ENCODE measurements at places on chromosomes 5 and 9.
A peak's percentile ranks its signal among the peaks of the same experiment; 100 is the strongest.

GRCh38 chr5:6941631-6942030, 228.4 kb downstream of the TENT4A start:
- no peak for DNase-seq

DNA sequence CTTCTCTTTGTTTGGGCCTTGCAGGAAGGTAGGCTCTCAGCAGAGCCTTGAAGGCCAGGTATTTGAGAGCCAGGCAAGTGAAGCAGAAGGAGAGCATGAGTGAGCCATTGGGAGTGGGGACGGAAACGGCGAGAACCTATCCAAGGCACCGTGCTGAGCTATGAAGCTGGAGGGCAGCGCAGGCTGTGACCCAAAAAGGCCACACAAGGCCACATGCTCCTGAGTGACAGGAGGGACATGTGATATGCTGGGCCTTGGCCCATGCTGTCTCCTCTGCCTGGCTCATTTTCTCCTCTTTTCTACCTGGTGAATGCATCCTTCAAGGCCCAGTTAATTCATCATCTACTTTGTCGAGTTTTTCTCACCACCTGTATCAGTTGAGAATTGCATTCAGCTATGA, 136.3 kb downstream of the PALM2AKAP2 start:
- no peak for DNase-seq

DNA sequence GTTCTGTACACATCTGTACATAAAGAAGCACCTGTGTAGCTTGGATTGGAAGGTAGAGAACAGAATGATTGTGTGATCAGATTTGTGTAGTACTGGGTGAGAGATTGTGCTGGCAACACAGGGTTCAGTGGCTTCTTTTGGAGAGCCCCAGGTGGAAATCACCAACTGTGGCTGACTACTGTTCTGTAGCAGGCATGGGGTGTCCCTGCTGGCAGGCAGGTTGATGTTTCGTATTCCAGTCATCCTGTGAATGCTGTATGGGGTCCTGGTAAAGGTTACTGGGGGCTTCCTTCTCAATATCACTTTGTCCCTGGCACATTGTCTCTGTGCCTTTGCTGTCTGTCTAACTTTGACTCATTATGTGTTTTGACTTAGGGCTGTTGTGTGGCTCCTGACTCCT, 5.3 kb downstream of the ASPN start:
- DNase-seq = no peak

GRCh38 chr5:178291969-178292825, 59.6 kb upstream of the PHYKPL start:
- DNase-seq = no peak

DNA sequence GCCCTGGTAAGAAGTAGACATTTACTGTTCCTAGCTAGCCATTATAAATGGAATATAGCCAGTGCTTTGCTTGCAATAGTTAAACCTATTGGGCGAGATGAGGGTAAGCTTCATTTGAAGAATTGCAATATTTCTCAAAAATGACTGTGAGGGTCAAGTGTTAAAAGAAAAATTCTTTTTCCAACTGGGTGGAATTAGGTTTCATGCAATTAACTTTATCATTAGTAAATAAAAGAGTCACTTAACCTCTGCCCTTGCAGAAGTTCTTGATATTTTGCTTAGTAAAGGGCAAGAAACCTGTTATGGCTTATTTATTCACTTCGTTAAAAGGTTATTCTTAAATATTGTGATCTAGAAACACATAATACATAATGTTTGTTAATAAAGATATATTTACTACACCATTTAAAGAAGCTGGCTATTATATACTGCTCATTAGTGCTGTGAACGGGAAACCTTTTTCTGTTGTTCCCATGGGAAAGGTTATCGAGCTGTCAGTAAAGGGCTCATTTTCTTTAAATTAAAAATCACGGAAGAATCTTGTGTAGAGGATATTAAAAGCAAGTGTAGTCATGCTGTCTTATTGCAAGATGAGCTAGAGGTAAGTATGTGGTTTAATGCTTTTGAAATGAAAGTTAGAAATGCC, 370.5 kb downstream of the CSNK1G3 start:
- DNase-seq = no peak

- no peak for DNase-seq
Observed at GRCh38 chr5:176866707-176867310, 32.3 kb downstream of the HK3 start.

- DNase-seq = no peak
Observed at GRCh38 chr9:110752766-110753165, 84.2 kb downstream of the MUSK start.

GRCh38 chr5:141674747-141675146, 7.3 kb downstream of the ARAP3 start:
- no peak for DNase-seq

- peak; percentile 17 for DNase-seq
Observed at GRCh38 chr9:124320062-124320973, 62.6 kb downstream of the NEK6 start.

DNA sequence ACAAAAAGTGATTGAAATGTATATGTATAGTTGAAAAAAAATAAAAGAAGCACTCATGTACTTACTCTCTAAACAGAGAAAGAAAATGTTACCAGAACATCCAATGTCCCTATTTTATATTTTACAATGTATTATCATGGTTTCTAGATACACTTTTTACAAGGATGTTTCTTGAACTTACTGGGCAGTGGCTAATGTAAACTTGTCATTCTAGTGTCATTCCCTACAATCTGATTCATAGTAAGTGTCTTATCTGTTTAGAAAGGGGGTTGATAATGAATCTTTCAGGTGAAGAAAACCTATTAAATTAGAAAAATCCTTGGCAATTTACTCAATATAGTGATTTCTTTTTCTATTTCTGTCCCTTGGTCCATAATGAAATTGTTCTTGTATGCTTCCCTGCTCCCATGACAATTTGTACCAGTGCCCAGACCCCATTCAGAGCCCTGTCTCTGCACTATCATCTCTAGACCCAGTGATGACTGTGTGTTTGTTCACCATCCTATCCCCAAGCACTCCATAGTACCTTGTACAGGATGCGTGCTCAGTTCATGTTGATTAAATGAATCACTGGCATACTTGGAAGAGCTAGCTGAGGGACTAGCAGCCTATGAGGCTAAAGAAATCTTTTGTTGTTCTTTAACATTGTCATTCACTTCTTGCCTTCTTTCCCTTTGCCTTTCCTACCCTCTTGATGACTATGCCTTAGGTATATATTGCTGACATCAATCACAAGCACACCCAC, 101.2 kb downstream of the HMHB1 start:
- DNase-seq = no peak

- no peak for DNase-seq
Observed at GRCh38 chr9:120326049-120326693, 253.8 kb downstream of the CDK5RAP2 start.

DNA sequence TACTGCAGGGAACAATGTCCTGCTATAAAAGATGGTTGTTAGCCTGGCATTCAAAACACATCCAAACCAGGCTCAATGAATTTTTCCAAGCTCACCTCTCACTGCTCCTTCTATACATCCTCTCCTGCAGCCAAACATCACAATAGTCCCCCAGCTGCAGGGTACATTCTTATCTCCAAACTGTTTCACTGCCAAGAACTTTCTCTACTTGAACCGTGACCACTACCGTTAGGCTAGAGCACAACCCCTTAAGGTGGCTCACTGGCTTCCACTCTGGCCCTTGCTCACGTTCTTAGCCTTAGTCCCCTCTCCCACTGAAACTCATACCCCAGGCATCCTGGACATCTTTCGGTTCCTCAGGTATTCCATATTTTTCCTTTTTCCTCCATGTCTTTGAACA, 29.0 kb upstream of the ANXA6 start:
- no peak for DNase-seq

- DNase-seq = no peak
Observed at GRCh38 chr9:132630116-132630515, 39.7 kb downstream of the DDX31 start.

DNA sequence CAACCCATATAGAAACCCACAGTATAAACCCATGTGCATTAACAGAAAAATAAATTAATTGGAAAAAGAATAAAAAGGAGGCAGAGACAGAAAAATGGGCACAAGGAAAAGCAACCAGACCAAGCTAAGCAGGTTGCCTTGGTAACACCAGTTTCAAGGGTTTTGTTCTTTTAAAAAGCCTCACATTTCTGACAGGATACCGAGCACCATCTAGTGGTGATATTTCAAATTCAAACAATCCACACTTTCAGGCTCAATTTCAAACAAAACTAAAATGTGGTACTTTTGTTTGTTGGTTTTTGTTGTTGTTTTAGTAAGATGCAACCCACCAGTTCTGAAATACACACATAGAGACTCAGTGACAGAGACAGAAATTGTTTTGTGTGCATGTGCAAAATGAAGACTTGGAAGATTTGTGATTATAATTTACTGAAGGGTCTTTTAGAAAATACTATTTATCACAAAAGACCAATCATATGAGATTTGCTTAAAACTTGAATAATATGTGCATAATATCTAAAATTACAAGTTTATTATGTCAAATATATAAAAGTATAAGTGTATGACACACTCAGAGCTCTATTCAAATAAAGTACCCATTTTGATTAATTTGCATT, 318.2 kb downstream of the SLCO4C1 start:
- no peak for DNase-seq

DNA sequence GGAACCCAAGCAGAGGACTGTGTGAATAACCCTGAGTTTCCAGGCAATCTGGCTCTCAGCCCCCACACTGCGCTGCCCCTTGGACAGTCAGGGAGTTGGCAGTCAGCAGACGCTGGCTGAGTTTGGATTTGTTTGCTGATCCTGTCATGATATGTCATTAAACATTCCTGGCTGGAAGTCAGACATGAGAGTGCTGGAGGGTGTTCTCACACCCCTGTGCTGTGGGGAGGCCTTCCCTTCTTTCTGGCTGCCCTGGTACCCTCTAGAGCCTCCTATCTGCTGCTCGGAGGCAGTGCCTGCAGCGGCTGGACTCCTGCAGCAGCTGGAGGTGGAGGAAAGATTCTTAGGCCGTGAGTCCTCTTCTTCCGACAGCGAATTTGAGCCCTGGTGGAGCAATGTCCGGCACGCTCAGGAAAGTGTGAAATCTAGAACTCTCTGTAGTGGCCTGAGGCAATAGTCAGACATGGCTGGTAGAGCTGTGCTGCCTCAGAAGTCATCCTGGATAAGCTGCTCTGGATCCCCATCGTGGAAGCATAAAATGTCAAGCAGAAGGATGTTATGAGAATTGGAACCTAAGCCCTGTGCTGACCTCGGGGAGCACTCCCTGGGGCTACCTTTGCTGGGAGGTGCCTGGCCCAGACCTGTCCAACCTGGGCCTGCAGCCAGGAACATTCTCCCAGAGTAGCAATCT, 72.0 kb downstream of the PDE8B start:
- no peak for DNase-seq

DNA sequence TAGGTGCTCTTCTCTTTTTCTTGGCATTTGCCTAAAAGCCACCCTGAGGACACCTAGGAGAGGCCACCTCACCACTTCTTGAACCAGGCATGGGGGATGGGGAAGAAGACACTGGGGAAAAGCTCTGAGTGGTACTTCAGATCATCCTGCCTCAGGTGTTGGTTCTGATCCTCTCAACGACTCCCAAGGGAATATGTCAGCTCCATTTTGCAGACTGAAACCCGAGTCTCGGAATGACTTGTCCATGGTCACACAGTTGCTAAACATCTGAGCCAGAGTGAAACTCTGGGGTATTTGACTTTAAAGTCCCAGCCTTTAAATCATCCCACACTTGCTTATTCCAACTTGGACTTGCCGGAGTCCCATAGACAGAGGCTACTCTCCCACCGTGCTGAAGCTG, 120.6 kb upstream of the GABRP start:
- DNase-seq = no peak

DNA sequence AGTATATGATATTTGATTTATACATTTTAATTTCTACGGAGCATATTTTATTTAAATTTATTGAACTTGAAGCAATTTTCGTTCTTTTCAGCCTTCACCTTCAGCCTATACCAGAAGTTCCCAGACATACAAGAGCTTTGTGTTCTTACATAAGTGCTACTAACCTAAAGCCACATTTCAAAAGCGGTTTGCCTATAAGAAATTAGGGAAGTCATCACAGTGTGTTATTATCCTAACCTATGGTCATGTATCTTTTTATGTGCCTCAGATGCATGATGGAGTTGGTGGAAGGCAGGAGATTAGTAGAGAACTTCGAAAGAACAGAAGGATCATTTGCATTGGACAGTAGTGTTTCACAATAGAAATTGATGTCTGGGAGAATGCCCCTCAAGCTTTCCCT, 3.1 kb downstream of the KIF2A start:
- no peak for DNase-seq

- DNase-seq = no peak
Observed at GRCh38 chr9:35415402-35416097, 74.4 kb upstream of the RUSC2 start.

DNA sequence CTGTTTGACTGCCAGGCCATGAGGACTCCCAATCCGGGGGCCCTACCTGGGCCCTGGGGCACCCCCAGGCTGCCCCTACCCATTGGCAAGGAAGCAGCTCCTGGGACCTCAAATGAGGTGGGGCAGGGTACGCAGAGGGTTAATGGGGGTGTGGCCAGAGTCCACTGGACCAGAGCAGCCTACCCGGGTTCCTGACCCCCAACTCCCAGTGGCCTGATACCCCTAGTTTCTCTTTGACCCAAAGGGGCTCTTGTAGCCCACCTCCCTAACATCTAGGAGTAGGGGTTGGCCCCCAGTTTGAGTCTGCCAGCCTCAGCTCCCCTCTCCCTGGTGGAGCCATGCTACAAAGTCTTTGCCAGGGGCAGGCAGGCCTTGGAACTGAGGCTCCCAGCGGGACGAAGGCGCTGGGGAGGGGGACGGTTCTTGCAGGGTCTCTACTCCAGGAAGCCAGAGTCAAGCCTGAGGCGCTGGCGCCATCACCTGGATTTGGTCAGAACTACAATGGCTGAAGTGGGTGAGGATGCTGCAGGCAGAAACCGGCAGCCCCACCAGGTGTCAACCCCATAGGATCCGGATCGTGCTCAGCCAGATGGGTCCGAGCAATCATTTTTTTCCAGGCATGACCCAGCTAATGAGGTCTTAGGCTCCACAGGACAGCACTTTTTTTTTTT, 8.4 kb upstream of the CERCAM start:
- no peak for DNase-seq

DNA sequence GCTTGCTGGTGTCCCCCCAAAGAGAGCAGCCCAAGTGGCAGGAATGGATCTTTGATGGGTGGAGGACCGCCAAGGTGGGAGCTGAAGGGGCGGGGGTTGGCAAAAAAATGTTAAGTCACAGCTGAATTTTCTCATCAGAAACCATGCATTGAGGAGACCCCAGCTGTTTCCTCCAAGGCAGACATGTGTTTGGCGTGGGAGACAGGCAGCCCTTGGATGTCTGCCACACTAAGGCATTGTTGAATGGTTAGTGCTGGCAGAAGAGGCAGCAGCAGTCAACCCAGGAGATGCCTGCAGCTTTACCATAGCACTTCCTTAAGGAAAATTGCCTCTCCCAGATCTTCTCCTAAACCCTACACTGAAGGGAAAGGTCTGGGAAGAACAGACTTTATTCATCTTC, 394.9 kb upstream of the CD180 start:
- DNase-seq = no peak

DNA sequence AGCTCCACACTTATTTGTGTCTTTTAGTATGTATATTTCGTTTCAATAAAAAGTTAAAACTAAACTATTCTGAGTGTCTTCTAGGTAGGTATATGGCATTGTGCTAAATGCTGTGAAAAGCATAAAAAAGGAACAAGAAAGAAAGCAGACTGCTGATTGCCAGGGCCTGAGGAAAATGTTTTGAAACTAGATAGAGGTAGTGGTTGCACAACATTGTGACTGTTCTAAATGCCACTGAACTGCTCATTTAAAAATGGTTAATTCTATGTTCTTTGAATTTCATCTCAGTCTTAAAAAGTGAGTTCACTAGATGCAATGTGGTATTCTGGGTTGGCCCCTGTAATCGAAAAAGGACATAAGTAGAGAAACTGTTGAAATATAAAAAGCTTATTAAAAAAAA, 2.6 kb upstream of the ALAD start:
- no peak for DNase-seq
